ENCODE measurements at places on chromosomes 11 and 22.
A peak's percentile ranks its signal among the peaks of the same experiment; 100 is the strongest.

GRCh38 chr11:15988693-15989231 lies 367.6 kb downstream of the SOX6 start:
- DNase-seq, result no peak

- DNase-seq, result no peak
Measured at GRCh38 chr22:48677621-48678020, 1150.1 kb downstream of the BRD1 start.

DNA sequence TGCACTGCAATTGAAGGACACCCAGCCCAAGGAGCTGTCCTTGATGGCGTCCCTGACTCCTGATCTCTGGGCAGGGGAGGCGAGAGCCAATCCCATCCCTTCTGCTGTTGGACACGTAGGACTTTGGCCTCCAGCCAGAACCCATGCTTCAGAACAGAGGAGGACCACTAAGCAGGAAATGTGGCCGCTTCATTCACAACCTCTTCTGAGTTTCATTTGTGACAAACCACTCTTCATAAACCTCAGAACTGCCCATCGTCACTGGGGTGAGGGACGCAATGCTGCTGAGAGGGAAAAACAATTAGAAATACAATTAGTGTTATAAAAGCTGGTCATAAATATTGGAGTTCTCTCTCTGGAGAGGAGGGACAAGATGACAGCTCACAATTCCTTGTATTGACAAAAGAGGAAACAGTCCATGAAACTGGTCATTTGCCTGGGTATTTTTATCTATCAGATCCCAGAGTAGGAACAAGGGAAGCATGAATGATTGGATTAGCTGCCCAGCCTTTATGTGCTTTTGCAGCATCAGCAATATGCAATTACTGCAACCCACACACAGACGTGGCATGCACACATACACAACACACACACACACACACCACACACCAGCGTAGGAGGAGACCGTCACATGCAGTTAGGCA lies 216.5 kb upstream of the CADM1 start:
- no peak for DNase-seq

- peak; percentile 54 for DNase-seq
Measured at GRCh38 chr11:33936725-33937604, 45.1 kb upstream of the LMO2 start.

GRCh38 chr11:62489204-62489603 lies 57.4 kb downstream of the AHNAK start:
- no peak for DNase-seq

- DNase-seq, result no peak
Measured at GRCh38 chr11:31529701-31530100, 20.1 kb downstream of the ELP4 start.
